Neural crest cell (in vitro differentiated cells): ENCODE measurements at places on chromosomes 7 and 10.

GRCh38 chr7:166338-167060, 25.9 kb upstream of the FAM20C start:
- DNase-seq, result no peak

GRCh38 chr7:51187941-51188340, 128.7 kb downstream of the COBL start:
- DNase-seq, result peak; percentile 28

- no peak for DNase-seq
These were observed 39.6 kb downstream of the COL26A1 start for GRCh38 chr7:101402081-101402779.

DNA sequence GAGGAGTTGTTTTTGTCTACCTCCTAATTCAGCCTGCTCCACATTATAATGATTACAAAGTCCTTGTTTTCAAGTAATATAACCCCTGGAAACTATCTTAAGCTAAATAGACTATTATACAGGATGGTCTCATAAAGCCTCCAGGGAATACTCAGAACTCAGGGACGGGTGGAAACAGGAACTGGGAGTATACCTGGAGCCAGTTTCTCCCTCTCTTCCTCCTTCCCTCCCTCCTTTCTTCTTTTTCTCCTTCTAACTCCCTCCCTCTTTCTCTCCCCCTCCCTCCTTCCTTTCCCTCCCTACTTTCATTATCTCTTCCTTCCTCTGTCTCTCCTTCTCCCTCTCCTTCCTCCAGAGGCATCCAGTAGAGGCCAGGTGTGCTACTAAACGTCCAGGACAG, 76.2 kb upstream of the PRR15 start:
- DNase-seq, result no peak

DNA sequence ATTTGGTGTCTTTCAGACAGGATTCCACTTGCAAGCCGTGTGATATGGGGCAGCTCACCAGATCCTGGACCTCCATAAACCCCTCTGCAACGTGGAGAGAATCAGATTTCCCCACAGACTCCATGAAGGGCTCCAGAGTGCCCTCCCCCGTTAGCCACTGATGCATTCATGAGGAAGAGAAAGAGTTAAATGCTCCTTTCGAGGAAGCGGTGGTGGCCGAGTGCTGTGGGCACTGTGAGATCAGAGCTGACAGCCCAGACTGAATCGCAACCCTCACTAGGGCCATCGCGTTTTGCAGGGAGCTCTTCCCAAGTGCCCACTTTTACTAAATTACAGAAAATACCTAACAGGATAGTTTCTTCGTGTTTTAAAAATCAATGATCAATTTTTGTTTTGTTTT, 226.3 kb upstream of the ZNF32 start:
- DNase-seq, result no peak
